H9 (cell line): ENCODE measurements at places on chromosomes 6 and 20.
A peak's percentile ranks its signal among the peaks of the same experiment; 100 is the strongest.

DNA sequence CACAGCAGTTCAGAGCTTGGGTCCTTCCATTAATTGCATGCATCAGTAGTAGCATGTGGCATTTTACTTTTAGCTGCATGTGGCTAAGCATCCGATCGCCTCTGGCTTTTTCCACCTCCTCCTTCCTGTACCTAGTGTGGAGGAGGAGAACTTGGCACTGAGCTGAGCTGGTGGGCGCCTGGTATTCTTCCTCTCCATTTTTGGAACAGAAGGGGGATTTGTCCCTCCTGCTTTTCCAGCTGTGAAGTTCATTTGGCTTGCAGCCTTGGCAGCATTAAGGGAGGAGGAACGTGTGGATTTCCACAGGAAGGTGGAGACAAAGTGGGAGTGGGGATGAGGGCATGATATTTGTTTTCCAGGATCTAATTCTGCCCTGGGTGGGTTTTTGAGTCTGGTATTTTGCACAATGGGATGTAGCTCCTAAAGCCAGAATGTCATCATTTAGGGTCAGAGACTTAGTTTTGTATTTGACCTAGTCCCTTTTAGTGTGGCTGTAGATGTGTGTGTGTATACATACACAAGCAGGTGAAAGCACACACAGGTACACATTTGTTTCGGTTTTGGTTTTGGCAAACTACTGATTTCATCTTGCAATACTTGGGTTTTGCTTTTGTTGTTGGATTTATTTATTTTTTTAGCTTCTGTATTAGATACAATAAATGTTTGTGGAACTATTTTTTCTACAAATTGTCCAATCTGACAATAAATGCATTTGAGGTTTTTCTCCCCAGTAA is 90.0 kb downstream of the SASH1 start:
- DNase-seq = no peak

DNA sequence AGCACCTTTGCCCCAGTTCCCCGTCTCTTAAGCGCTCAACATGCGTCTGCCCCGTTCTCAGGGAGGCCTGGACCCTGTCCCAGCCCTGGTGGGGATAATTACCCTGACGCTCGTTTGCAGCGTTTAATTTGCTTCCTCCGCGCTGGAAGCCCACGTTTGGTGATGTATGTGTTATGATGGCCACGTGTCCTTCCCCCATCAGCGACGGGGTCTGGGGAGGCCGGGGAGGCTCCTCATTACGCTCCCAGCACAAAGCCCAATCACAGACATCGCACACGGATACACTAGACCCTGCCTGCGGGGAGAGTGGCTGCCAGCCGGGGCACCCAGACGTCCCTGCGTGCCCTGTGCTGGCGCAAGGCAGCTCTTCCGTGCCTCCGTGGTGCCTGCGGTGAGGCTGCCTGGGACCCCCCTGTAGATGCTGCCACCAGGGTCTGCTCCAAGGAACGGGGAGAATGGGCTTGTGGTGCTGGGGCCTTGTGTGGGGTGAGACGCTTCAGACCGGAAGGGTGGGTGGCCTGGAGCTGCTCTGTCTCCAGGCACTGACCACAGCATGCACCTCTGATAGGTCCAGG is 10.2 kb upstream of the CHRNA4 start:
- no peak for DNase-seq

GRCh38 chr6:108608453-108609275 is 47.9 kb downstream of the FOXO3 start:
- DNase-seq = no peak

DNA sequence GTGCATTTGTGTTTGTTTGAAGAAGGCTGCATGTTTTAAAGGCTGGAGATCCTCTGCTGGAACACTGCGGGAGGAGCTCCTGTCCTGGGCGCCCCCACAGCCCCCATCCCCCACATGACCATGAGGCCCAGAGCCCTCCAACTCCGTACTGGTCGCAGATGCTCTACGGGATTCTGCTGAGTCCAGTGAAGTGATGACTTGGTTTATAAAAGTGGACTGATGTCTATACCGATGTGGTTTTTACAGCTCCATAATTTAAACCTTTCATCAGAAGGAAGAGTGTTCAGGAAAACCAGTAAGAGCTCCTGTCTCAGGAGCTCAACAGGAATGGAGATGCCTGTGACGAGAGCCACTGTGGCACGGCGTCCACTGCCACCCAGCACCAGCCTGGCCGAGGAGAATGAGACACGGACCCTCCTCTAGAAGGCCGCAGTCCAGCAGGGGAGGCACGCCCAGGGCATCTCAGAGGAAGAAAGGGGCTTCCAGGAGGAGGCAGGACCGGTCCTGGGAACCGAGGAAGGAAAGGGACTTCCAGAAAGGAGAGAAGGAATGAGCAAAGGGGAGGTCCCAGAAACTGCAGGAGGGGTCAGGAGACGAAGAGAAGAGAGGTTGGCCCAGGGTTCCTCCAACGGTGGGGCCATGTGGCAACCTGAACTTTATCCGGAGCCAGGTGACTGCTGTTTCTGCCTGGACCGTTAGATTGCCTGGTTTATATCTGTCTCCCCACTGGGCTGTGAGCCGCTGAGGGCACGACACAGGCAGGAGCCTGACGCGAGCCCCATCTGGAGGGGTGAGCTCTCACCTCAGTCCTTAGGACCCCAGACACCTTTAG is 26.9 kb downstream of the BFSP1 start:
- peak; percentile 51 for DNase-seq

GRCh38 chr6:71446057-71446456 is 157.4 kb downstream of the OGFRL1 start:
- no peak for DNase-seq

DNA sequence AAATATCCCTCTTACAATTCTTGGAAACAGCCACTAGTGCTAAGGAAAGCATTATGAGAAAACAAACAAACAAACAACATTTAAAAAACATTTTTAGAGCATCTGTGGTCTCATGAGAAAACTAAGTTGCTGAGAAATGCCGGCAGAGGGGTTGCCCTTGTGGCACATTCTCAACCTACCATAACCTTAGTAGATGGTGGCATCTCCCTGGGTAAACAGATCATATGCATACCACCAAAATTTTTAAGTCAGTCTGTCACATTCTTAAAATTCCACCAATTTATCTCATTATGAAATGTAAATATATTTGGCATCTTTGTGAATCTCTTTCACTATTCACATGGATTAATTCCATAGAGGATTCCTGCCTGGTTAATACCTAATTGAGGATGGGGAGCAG is 575.7 kb upstream of the MARCKS start:
- DNase-seq = no peak

- DNase-seq = no peak
Observed at GRCh38 chr6:9927275-9927674, 487.6 kb downstream of the TFAP2A start.

DNA sequence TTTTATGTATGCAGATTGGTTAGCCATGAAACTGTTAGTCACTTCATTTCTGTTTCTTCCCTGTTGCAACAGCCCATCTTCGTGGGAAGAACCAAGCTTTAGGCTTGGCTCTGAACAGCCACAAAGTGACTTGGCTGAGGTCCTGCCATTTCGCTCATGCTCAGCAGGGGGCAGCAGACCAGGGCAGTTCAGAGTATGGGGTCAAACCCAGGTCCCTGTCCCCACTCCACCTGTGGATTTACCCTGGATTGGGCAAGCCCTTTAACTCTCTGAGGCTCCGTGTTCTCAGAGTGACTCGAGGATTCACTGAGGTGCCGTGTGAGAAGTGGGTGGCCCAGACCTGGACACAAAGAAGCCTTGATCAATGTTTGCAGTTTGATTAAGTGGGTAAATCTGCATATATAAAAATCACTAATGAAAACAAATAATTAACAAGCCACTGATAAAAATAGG is 19.8 kb upstream of the MAP1LC3A start:
- DNase-seq = peak; percentile 64

GRCh38 chr6:149169761-149170511 is 147.6 kb upstream of the TAB2 start:
- no peak for DNase-seq

GRCh38 chr6:100593522-100593921 is 128.8 kb upstream of the SIM1 start:
- DNase-seq = no peak

DNA sequence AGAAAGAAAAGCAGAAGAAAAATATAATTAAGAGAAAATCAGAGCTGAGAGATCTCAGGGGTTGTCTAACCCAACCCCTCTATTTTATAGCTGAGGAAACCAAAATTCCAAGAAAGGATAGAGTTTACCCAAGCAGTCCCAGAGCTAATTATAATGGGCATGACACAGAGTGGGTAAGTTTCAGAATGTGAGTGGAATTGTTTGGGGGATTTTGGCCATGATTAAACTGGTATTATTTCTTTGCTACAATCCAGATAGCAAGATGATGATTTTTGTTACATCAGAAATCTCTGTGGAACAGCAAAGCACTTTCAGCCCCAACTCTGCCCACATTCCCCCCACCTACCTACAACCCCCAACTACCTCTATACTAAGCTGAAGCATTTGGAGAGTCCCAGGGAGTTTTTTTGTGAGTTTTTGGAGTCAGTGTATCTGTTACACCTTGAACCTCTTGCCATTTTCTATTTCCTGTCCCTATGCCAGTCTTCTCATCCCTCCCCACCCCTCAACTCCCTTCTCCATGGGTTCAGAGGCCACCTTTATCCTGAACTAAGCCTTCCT is 24.7 kb downstream of the POFUT1 start:
- no peak for DNase-seq

DNA sequence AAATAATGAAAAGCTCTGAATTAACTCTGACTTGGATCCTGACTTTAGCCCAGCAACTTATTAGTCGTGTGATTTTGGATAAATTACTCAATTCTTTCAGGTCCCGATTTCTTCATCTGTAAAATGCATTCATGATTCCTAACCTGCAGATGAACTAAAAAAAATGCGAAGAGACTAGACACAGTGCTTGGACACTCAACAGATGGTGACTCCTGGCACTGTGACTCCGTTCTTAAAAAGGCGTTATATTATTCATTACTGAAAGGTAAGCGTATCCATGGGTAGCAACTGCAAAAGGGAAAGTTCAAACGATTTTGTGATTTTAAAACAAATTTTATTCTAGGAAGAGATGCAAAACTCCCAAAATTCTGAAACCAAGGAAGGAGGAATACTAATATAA is 226.3 kb downstream of the KIF16B start:
- no peak for DNase-seq

- no peak for DNase-seq
Observed at GRCh38 chr6:81575442-81575841, 177.0 kb downstream of the TENT5A start.

DNA sequence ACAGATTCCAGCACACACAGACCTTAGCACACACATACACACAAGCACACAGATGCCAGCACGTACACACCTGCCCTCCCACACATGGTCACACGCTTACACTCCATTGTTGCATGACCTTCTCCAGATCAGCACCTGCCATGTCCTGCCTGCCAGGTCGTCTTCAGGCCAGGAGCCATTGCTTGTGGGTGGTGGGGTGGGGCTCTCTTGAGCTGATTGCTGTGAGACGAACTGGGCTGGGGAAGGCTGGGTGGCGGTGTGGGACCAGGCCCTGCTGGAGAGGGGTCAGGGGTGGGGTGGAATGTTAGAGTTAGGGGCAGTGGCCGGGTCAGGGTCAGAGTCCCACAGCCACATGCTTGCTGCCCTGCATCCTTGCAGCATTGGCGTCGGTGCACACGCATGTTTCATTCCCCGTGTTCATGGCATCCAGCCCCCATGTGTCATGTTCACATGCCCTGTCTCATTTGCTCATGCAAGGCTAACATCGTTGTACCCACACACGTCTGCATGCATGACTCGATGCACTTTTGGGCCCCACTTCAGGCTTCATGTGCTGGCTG is 6.5 kb upstream of the NPBWR2 start:
- DNase-seq = no peak

DNA sequence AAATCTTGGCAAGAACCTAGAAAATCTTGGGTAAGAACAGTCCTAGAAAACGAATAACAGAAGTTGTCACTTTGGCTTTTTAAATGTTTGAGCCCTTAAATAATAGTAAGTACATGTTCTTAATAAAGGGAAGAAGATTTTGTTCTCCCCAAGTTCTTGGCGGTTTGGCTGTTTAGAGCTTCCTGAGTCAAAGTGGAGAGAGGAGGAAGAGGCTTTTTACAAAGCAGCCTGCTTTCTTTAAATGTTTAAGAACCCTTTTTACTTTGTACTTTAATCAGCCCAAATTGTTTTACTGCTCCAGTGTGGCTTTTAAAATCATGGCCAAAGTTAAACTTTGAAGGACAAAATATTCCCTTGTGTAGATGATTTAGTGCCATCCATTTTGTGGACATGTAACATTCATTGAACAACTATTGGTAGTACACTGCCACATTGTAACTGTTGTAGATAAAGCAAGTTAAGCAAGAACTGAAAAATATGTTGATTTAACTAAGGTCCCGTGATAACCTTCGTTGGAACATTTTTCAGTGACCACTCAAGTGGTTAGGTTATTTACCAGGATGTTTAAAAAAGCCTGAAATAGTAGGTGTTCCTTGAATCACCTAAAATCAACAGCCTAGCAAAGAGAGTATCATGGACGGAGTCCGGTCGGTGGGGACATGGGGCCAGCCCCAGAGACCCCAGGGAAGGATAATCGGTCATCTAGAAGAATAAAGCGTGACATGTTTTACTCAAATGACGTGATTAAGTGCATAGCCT is 2.4 kb downstream of the AMD1 start:
- DNase-seq = no peak

GRCh38 chr20:51826372-51826771 is 24.1 kb upstream of the SALL4 start:
- no peak for DNase-seq
